ENCODE measurements at places on chromosomes 7 and 10. TPM values are rescaled to one million over a fixed set of nuclear protein-coding genes. Genes with fewer than 3 reads are reported as not detected.

- H3K27me3 ChIP-seq: no peaks in the 10 kb centered on the region
- no peaks in the 10 kb centered on the region for H3K4me1 ChIP-seq
- no peaks in the 10 kb centered on the region for H3K36me3 ChIP-seq
- no peak for DNase-seq
Measured at GRCh38 chr10:104351919-104352318, 1.7 kb upstream of the CFAP58 start.

GRCh38 chr10:106280896-106281460 is 883.5 kb downstream of the SORCS1 start:
- DNase-seq: no peak
- no peak overlapping the region for H3K4me3 ChIP-seq
- no peaks in the 10 kb centered on the region for H3K4me1 ChIP-seq
- no peaks in the 10 kb centered on the region for H3K36me3 ChIP-seq
- no peak overlapping the region for H3K27ac ChIP-seq
- H3K27me3 ChIP-seq: no peaks in the 10 kb centered on the region

- H3K4me3 ChIP-seq: no peak overlapping the region
- no peaks in the 10 kb centered on the region for H3K36me3 ChIP-seq
- no peaks in the 10 kb centered on the region for H3K4me1 ChIP-seq
- DNase-seq: no peak
- H3K27me3 ChIP-seq: no peaks in the 10 kb centered on the region
Measured at GRCh38 chr7:155911471-155912105, 99.3 kb upstream of the SHH start.

GRCh38 chr10:125023862-125024496 is 82.1 kb downstream of the ZRANB1 start:
- H3K4me1 ChIP-seq: no peaks in the 10 kb centered on the region
- H3K27ac ChIP-seq: no peak overlapping the region
- DNase-seq: no peak
- H3K36me3 ChIP-seq: no peaks in the 10 kb centered on the region
- H3K4me3 ChIP-seq: no peak overlapping the region

GRCh38 chr10:64463406-64463805 is 942.2 kb downstream of the REEP3 start:
- H3K27me3 ChIP-seq: no peaks in the 10 kb centered on the region
- no peak overlapping the region for H3K4me3 ChIP-seq
- no peak overlapping the region for H3K27ac ChIP-seq
- DNase-seq: no peak

- no peak overlapping the region for H3K4me3 ChIP-seq
- H3K4me1 ChIP-seq: no peaks in the 10 kb centered on the region
- no peaks in the 10 kb centered on the region for H3K36me3 ChIP-seq
Measured at GRCh38 chr7:144671429-144671828, 164.4 kb downstream of the TPK1 start.

DNA sequence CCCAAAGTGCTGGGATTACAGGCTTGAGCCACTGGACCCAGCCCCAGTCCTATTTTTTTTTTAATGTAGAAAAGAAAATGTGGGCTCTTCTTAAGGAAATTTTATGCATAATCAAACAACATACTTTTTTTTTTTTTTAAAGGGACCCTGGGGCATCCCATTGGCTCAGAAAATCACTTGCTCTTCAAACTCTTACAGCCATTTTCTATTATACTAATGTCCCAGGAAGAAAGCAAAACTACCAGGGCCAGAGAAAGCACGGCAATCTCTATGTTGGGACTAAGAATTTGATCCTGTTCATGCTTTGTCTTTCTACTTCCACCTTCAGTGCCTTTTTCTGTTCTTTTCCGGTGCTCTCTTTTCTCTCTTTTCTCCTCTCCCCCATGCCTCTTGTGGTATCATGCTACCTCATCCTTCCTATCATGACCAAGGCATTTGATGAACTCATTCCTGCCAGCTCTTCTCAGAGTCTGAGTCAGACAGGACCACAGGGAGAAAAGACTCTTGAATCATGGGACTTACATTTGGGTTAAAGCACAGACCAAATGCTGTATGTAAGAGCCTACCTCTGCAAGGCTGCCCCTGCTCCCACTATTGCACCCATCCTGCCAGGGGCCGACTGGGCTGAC is 76.4 kb upstream of the CCNY start:
- H3K27me3 ChIP-seq: peaks cover 3% of the 10 kb centered on the region
- H3K4me3 ChIP-seq: no peak overlapping the region
- no peak for DNase-seq
- H3K27ac ChIP-seq: no peak overlapping the region
- H3K4me1 ChIP-seq: no peaks in the 10 kb centered on the region
- peaks cover 2% of the 10 kb centered on the region for H3K36me3 ChIP-seq

DNA sequence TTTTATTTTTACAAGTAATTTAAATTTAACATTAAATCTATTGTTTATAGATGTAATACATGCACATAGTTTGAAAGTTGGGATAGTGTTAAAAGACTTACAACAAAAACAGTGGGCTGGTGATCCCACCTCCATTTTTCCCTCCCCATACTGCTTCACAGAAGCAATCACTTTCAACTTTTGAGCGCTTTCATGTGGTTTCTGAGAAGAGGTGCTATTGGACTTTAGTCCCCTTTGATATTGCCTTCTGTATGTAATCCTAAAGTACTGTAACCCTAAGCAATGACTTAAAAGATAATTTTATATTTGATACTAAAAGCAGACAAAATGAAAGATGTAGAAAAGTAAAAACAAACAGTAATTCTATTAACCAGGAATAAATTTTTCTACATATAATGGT is 88.1 kb upstream of the FAM171A1 start:
- no peak overlapping the region for H3K4me3 ChIP-seq
- no peak overlapping the region for H3K27ac ChIP-seq
- peaks cover 10% of the 10 kb centered on the region for H3K27me3 ChIP-seq
- DNase-seq: no peak
- no peaks in the 10 kb centered on the region for H3K36me3 ChIP-seq

GRCh38 chr7:42055171-42055570 is 181.8 kb downstream of the GLI3 start:
- H3K4me3 ChIP-seq: no peak overlapping the region
- no peaks in the 10 kb centered on the region for H3K4me1 ChIP-seq
- H3K27ac ChIP-seq: no peak overlapping the region
- no peak for DNase-seq
- no peaks in the 10 kb centered on the region for H3K36me3 ChIP-seq
- peaks cover 2% of the 10 kb centered on the region for H3K27me3 ChIP-seq

- no peak for DNase-seq
- no peaks in the 10 kb centered on the region for H3K36me3 ChIP-seq
- H3K27me3 ChIP-seq: no peaks in the 10 kb centered on the region
Measured at GRCh38 chr7:93663561-93664299, 89.2 kb upstream of the CALCR start.

DNA sequence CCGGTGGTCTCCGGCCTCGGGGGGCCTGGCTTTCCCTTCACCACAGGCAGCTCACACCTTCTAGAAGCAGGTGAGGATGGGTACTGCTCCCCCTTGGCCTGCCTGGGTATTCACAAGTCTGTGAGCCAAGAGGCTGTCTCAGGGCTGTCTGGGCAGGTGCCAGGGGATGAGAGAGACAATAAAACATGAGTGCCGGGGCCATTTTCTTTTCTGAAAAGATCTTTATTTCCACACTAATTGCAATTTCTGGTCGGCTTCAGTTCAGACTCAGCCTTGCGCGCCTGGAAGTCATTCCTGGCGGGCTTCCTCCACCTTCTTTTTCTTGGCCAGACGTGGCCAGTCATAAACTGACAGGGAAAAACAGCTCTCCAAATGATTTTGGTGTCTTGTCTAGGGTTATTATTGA is 171.2 kb downstream of the ARHGAP12 start:
- H3K4me1 ChIP-seq: peaks cover 28% of the 10 kb centered on the region
- no peak overlapping the region for H3K4me3 ChIP-seq
- no peaks in the 10 kb centered on the region for H3K27me3 ChIP-seq
- no peak for DNase-seq
- H3K36me3 ChIP-seq: no peaks in the 10 kb centered on the region

DNA sequence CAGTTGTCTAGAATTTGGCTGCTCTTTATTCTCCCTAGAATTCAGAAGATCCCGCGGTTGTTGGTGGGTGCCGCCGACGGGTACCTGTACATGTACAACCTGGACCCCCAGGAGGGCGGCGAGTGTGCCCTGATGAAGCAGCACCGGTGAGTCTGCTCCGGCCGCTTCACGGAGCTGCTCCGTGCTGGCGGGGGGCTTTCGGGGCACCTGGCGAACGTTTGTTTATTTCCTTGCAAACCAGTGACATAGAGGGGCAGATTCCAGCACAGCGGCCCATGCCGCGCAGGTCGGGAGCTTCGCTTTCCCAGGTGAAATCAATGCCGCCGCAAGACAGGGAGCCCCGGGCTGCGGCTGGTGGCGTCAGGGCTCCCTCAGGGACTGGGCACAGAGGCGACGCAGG is 38.0 kb downstream of the WIPI2 start:
- H3K4me1 ChIP-seq: peaks cover 12% of the 10 kb centered on the region
- H3K27ac ChIP-seq: no peak overlapping the region
- peaks cover 51% of the 10 kb centered on the region for H3K36me3 ChIP-seq
- DNase-seq: no peak

- DNase-seq: no peak
- no peak overlapping the region for H3K27ac ChIP-seq
- H3K36me3 ChIP-seq: no peaks in the 10 kb centered on the region
- H3K4me3 ChIP-seq: no peak overlapping the region
- no peaks in the 10 kb centered on the region for H3K4me1 ChIP-seq
- peaks cover 57% of the 10 kb centered on the region for H3K27me3 ChIP-seq
Measured at GRCh38 chr10:123988694-123989093, 97.1 kb upstream of the CPXM2 start.

GRCh38 chr10:86164174-86164774 is 202.3 kb downstream of the GRID1 start:
- H3K27me3 ChIP-seq: no peaks in the 10 kb centered on the region
- H3K36me3 ChIP-seq: no peaks in the 10 kb centered on the region
- no peak overlapping the region for H3K27ac ChIP-seq
- no peaks in the 10 kb centered on the region for H3K4me1 ChIP-seq
- no peak overlapping the region for H3K4me3 ChIP-seq

DNA sequence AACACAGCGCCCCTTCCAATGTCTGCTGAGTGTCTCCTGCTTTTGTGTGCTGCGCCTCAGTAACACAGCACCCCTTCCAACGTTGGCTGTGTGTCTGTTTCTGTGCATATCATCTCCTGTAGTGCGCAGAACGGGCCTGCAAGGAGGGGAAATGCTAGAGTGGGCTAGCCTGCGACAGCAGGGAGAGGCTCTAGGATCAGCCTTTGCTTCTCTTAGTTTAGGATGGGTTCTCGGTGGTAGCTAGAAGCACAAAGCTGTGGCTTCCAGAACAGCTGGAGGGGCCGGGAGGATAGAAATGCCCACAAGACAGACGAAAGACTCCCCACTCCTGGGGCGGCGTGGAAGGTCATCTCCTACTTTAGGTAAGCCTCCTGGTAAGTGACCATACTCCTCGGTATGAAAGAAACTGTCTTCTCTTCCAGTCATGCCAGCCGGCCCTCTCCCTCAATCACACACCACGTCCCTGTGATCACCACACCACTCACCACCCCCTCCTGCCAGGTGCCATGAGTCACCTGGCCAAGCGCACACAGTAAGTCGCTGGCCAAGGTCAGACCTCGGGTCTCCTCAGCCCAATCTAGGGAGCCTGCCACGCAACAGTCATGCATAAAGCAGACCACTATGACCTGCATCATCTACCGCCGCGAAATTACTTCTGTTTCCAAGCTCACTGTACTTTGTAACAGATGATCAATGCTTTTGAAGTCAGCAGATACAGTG is 4.8 kb downstream of the PITRM1 start:
- peaks cover under 1% of the 10 kb centered on the region for H3K4me1 ChIP-seq
- H3K27ac ChIP-seq: no peak overlapping the region
- no peak overlapping the region for H3K4me3 ChIP-seq

GRCh38 chr10:68594405-68594804 is 34.3 kb downstream of the TET1 start:
- no peaks in the 10 kb centered on the region for H3K4me1 ChIP-seq
- no peak overlapping the region for H3K27ac ChIP-seq
- H3K27me3 ChIP-seq: peaks cover 5% of the 10 kb centered on the region
- H3K36me3 ChIP-seq: no peaks in the 10 kb centered on the region

GRCh38 chr7:38942431-38943051 is 33.5 kb upstream of the VPS41 start:
- no peak for DNase-seq
- no peaks in the 10 kb centered on the region for H3K4me1 ChIP-seq
- H3K27ac ChIP-seq: no peak overlapping the region
- no peaks in the 10 kb centered on the region for H3K36me3 ChIP-seq

GRCh38 chr10:117578999-117579590 is 36.5 kb downstream of the EMX2 start:
- DNase-seq: no peak
- H3K27ac ChIP-seq: no peak overlapping the region
- no peak overlapping the region for H3K4me3 ChIP-seq
- H3K4me1 ChIP-seq: no peaks in the 10 kb centered on the region
- no peaks in the 10 kb centered on the region for H3K36me3 ChIP-seq
- H3K27me3 ChIP-seq: peaks cover 2% of the 10 kb centered on the region

GRCh38 chr10:80137031-80137862 is 4.7 kb downstream of the PLAC9 start:
- H3K27ac ChIP-seq: no peak overlapping the region
- H3K27me3 ChIP-seq: peaks cover 21% of the 10 kb centered on the region
- no peak for DNase-seq
- no peaks in the 10 kb centered on the region for H3K36me3 ChIP-seq

- H3K4me3 ChIP-seq: no peak overlapping the region
- H3K27ac ChIP-seq: no peak overlapping the region
- no peaks in the 10 kb centered on the region for H3K27me3 ChIP-seq
- H3K36me3 ChIP-seq: no peaks in the 10 kb centered on the region
- no peak for DNase-seq
Measured at GRCh38 chr10:29949411-29950011, 109.9 kb downstream of the JCAD start.

GRCh38 chr7:132321387-132321786 is 254.9 kb downstream of the PLXNA4 start:
- peaks cover 13% of the 10 kb centered on the region for H3K27me3 ChIP-seq
- H3K4me3 ChIP-seq: no peak overlapping the region
- H3K4me1 ChIP-seq: peaks cover 16% of the 10 kb centered on the region
- DNase-seq: no peak
- H3K36me3 ChIP-seq: peaks cover 3% of the 10 kb centered on the region
- H3K27ac ChIP-seq: no peak overlapping the region

GRCh38 chr10:117087521-117087920 is 50.5 kb downstream of the VAX1 start:
- no peak overlapping the region for H3K4me3 ChIP-seq
- no peak overlapping the region for H3K27ac ChIP-seq
- no peaks in the 10 kb centered on the region for H3K36me3 ChIP-seq
- DNase-seq: no peak
- H3K4me1 ChIP-seq: no peaks in the 10 kb centered on the region

Gene TMEM72
- not detected for total RNA-seq

Gene GRID2IP
- total RNA-seq: 0.12 TPM

Gene FGF8
- total RNA-seq: not detected

Gene LIPN
- total RNA-seq: not detected

Gene TMEM229A
- total RNA-seq: not detected

Gene CELF2
- total RNA-seq: 111 TPM

Gene TMEM236
- 0.05 TPM for total RNA-seq

Gene HMX2
- total RNA-seq: not detected

Gene RUFY2
- total RNA-seq: 12.3 TPM

Gene LEP
- total RNA-seq: not detected

Gene ABCB4
- total RNA-seq: not detected

Gene ADAMTS14
- total RNA-seq: 0.21 TPM

Data from activated T-helper 1 cell treated with anti-CD3 and anti-CD28 coated beads, Interleukin-12 subunit alpha, Interleukin-12 subunit beta, Interleukin-2, Interleukin-4 antibody, amounts not matched to agents 30 ng/mL and 10 ng/mL and 1 ng/mL, durations not matched to agents 14 hours and 24 hours and 36 hours (primary cell).